ENCODE measurements at places on chromosomes 6 and 20. TPM values are rescaled to one million over a fixed set of nuclear protein-coding genes. Genes with fewer than 3 reads are reported as not detected.

SLC17A1 gene
- total RNA-seq = not detected

SYCP2 gene
- 1.8 TPM for total RNA-seq

PRRT1 gene
- total RNA-seq = 1.6 TPM

SLC22A2 gene
- not detected for total RNA-seq

ALDH5A1 gene
- total RNA-seq = 21.8 TPM

C20orf141 gene
- not detected for total RNA-seq

ANKS1A gene
- total RNA-seq = 28.7 TPM

B4GALT5 gene
- 51.0 TPM for total RNA-seq

HSPA12B gene
- 22.1 TPM for total RNA-seq

HRH3 gene
- not detected for total RNA-seq

TRIM40 gene
- not detected for total RNA-seq

BMP2 gene
- 15.1 TPM for total RNA-seq

C6orf15 gene
- total RNA-seq = not detected

ZC2HC1B gene
- not detected for total RNA-seq
